ENCODE measurements at places on chromosomes 3 and 15. TPM values are rescaled to one million over a fixed set of nuclear protein-coding genes. Genes with fewer than 3 reads are reported as not detected.

- H3K36me3 ChIP-seq, result no peaks in the 10 kb centered on the region
- peaks cover under 1% of the 10 kb centered on the region for H3K4me1 ChIP-seq
- no peak overlapping the region for H3K4me3 ChIP-seq
Measured at GRCh38 chr3:82236257-82236656, 474.8 kb upstream of the GBE1 start.

GRCh38 chr15:96329403-96329981, 1.0 kb upstream of the NR2F2 start:
- DNase-seq, result no peak
- H3K27ac ChIP-seq, result no peak overlapping the region
- peak overlapping the region; percentile 76 for H3K4me3 ChIP-seq
- H3K4me1 ChIP-seq, result peaks cover 70% of the 10 kb centered on the region
- peaks cover 96% of the 10 kb centered on the region for H3K27me3 ChIP-seq

GRCh38 chr15:73273181-73274002, 95.4 kb downstream of the HCN4 start:
- no peak overlapping the region for H3K27ac ChIP-seq
- H3K4me3 ChIP-seq, result no peak overlapping the region
- DNase-seq, result peak; percentile 66
- H3K4me1 ChIP-seq, result peaks cover 3% of the 10 kb centered on the region
- peaks cover 8% of the 10 kb centered on the region for H3K36me3 ChIP-seq

CAMKV gene
- total RNA-seq, result 56.6 TPM

FGF7 gene
- total RNA-seq, result 0.11 TPM

TRH gene
- total RNA-seq, result 0.16 TPM
